Activated naive CD4-positive, alpha-beta T cell treated with anti-CD3 and anti-CD28 coated beads for 36 hours (primary cell): ENCODE measurements at places on chromosomes 2 and 18. TPM values are rescaled to one million over a fixed set of nuclear protein-coding genes. Genes with fewer than 3 reads are reported as not detected.

DNA sequence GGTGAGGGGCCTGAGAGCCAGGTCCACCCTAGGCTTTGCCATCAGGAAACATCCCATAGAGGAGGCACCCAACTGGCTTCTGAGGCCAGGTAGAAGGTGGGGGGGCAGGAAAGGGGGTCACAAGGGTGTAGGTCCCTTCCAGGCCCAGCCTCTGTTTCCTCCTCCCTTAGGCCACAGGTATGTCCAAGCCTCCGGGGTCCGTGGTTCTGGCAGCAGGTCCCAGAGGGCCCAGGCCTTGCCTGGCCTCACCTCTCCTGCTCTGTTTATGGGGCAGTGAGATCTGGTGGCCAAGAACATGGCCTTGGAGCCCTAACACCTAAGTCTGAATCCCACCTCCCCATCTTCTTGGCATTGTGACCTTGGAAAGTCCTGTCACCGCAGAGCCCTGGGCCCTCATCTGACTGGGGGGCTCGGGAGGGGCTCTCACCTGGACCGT lies 21.6 kb upstream of the GPR17 start:
- no peak overlapping the region for H3K27ac ChIP-seq
- no peaks in the 10 kb centered on the region for H3K27me3 ChIP-seq
- DNase-seq = no peak
- H3K36me3 ChIP-seq = no peaks in the 10 kb centered on the region
- peaks cover 2% of the 10 kb centered on the region for H3K4me1 ChIP-seq
- H3K4me3 ChIP-seq = no peak overlapping the region

DNA sequence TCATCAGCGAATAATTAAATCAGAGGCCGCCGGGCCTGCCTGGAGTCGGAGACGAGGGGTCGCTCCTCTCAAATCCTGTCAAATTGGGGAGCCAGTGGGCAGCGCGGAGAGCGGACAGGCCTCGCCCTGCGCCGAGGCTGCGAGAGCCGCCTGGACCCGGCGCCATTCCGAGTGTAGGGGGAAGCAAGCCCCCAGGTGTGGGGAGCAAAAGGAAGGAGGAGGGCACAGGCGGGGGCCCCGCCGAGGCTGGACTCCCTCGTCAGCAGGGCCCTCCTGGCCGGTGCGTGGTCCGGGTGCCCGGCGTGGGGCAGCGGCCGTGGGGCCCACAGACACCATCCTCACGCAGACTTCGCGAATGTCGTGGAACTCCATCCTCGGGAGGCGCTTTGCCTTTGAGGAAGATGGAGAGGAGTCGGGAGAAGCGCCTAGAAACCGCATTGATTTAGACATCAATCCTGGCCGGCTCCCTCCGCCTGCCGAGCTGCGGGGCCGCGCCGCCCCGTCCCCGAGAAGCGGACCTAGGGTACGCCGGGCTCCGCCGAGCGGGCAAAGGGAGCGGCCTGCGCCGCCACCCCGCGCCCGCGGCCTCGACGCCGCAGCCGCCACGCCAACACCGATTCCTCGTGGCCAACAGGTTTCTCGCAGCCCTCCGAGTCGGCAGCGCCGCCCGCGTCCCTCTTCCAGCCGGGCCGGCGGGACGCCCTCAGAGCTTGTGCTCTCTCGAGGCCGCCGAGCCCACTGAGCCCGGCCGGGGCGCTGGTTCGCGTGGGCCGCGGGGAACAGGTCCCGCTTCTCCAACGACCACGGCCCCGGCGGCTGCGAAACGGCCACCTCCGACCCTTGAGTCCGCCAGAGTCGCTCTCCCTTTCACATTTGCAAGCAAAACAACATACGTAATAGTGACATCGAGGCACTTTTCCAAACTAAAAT lies 6.7 kb upstream of the ONECUT2 start:
- no peak overlapping the region for H3K4me3 ChIP-seq
- peaks cover 15% of the 10 kb centered on the region for H3K4me1 ChIP-seq
- H3K27me3 ChIP-seq = peaks cover 69% of the 10 kb centered on the region
- DNase-seq = no peak
- no peak overlapping the region for H3K27ac ChIP-seq
- peaks cover 5% of the 10 kb centered on the region for H3K36me3 ChIP-seq

Gene HOXD3
- total RNA-seq = not detected

DNA sequence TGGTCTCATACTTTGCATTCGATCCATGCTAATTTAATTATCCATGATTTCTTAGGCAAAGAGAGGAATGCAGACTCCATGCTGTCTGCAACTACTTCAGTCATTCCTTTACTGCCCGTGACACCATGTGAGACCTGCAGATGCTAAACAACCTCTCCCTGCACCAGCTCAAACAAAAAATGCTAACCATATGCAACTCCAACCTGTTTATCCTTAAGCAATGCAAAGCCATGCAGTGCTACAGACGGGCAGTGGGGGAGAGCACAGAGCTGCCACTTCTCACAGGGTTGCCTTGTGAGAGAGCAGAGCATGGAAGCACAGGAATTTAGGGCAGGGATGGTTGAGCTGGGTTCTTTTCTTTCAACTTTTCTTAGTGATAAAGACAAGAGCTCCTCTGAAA lies 74.9 kb upstream of the KLHL14 start:
- no peaks in the 10 kb centered on the region for H3K36me3 ChIP-seq
- no peak overlapping the region for H3K27ac ChIP-seq
- H3K4me3 ChIP-seq = no peak overlapping the region
- no peaks in the 10 kb centered on the region for H3K27me3 ChIP-seq
- no peak for DNase-seq

GRCh38 chr2:197208024-197208423 lies 102.6 kb downstream of the ANKRD44 start:
- H3K4me3 ChIP-seq = peak overlapping the region; percentile 72
- H3K4me1 ChIP-seq = peaks cover 94% of the 10 kb centered on the region

DNA sequence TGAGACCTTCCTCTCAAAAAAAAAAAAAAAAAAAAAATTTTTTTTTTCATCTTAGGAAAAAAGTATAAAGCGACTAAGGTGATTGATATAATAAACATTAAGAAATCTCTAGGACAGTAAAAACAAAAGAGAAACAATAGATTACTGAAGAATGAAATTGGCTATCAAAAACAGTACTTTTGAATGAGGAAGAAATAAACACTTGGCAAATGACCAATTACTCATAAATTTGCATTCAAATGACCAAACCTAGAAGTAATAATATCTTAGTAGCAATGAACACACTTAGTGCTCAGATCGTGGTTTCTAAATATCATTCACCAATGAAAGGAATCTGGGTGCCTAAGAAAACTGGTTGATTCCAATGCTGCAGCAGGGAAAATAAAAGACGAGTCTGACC lies 10.3 kb upstream of the SCRN3 start:
- peaks cover 25% of the 10 kb centered on the region for H3K36me3 ChIP-seq
- no peak for DNase-seq
- H3K4me3 ChIP-seq = no peak overlapping the region
- no peak overlapping the region for H3K27ac ChIP-seq
- no peaks in the 10 kb centered on the region for H3K27me3 ChIP-seq
- H3K4me1 ChIP-seq = peaks cover 17% of the 10 kb centered on the region

Gene BMP10
- total RNA-seq = not detected

DNA sequence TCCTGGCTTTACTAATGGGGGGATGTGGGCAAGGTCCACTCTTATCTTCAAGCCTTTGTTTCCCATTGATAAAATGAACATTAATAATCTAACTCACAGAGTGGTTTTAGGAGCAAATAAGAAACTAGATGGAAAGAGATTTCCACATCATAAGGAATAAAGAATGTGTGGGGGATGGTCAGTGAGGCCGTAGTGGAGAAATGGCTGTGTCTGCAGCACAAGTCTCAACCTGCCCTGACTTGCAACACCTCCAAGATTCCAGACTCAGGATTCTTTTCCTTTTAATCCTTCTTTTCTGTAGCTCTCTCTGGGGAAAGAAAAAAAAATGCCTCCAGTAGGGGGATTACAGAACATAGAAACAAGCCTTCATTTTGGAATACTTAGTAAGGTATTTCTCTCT lies 124.2 kb upstream of the MEX3C start:
- peaks cover 11% of the 10 kb centered on the region for H3K27me3 ChIP-seq
- no peak for DNase-seq
- no peak overlapping the region for H3K27ac ChIP-seq
- H3K4me1 ChIP-seq = no peaks in the 10 kb centered on the region

DNA sequence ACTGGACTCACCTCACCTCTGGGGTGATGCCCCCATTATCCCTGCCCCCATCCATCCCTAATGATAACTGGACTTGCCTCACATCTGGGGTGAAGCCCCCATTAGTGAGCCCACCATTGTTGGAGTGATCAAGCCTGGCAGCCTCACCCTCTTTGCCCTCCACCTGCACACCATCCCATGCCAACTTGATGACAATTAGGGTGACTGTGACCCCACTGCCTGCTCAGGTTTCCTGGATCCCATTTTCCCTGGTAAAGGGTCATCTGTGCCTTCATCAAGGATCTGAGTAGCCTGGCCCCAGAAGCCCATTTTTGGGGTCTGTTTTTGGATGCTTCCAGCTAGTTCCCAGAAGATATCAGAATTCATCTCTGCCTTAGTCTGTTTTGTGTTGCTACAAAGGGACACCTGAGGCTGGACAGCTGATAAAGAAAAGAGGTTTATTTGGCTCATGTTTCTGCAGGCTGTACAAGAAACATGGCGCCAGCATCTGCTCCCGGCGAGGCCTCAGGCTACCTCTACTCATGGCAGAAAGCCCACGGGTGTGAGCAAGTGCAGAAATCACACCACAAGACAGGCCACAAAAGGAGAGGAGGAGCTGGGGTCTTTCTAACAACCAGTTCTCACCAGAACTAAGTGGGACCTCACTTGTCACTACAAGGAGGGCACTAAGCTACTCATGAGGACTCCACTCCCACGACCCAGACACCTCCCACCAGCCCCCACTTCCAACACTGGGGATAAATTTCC lies 196.4 kb upstream of the TWIST2 start:
- no peaks in the 10 kb centered on the region for H3K4me1 ChIP-seq
- H3K27ac ChIP-seq = no peak overlapping the region
- no peak for DNase-seq
- no peak overlapping the region for H3K4me3 ChIP-seq
- no peaks in the 10 kb centered on the region for H3K36me3 ChIP-seq
- peaks cover 7% of the 10 kb centered on the region for H3K27me3 ChIP-seq

Gene TBR1
- total RNA-seq = not detected

- H3K36me3 ChIP-seq = no peaks in the 10 kb centered on the region
- no peak for DNase-seq
- no peaks in the 10 kb centered on the region for H3K27me3 ChIP-seq
- no peak overlapping the region for H3K27ac ChIP-seq
- no peaks in the 10 kb centered on the region for H3K4me1 ChIP-seq
These were observed 28.7 kb downstream of the NIFK start for GRCh38 chr2:121707920-121708361.
